Spinal cord (tissue), 10 donors: ENCODE measurements at places on chromosomes 2 and 18. TPM values are rescaled to one million over a fixed set of nuclear protein-coding genes. Genes with fewer than 3 reads are reported as not detected.

Gene LOXHD1
- 0.22 TPM for total RNA-seq

Gene HAAO
- 12.7 TPM for total RNA-seq

Gene AKAIN1
- total RNA-seq: 0.77 TPM

Gene LIPG
- 3.6 TPM for total RNA-seq

Gene TMEM178A
- total RNA-seq: 17.3 TPM

Gene NBEAL1
- total RNA-seq: 31.1 TPM

Gene FBXO41
- total RNA-seq: 8.1 TPM

Gene DSG2
- 34.2 TPM for total RNA-seq

Gene CCDC85A
- total RNA-seq: 12.1 TPM

Gene FRZB
- total RNA-seq: 68.5 TPM

Gene KIF1A
- total RNA-seq: 125 TPM

Gene PRKAG3
- total RNA-seq: 0.06 TPM

Gene IL36B
- total RNA-seq: not detected

Gene CDH20
- total RNA-seq: 24.9 TPM

Gene CD207
- total RNA-seq: 0.06 TPM

Gene TMEM37
- 0.69 TPM for total RNA-seq

Gene NT5C1B
- total RNA-seq: not detected

Gene CYTIP
- 5.9 TPM for total RNA-seq

Gene PTPRM
- 121 TPM for total RNA-seq

Gene KYNU
- 1.4 TPM for total RNA-seq

Gene REG1B
- not detected for total RNA-seq

Gene EFHD1
- 6.5 TPM for total RNA-seq

Gene TYMS
- total RNA-seq: 23.4 TPM

Gene LRRTM1
- 5.9 TPM for total RNA-seq

Gene POTEE
- 0.44 TPM for total RNA-seq

Gene UGT1A10
- not detected for total RNA-seq

Gene TLX2
- not detected for total RNA-seq

Gene KRTCAP3
- 0.72 TPM for total RNA-seq

Gene BIN1
- total RNA-seq: 107 TPM

Gene TFPI
- 99.0 TPM for total RNA-seq

Gene MTLN
- 57.6 TPM for total RNA-seq

Gene ZEB2
- total RNA-seq: 173 TPM

Gene CXCR1
- not detected for total RNA-seq

Gene SERPINB11
- total RNA-seq: not detected

Gene SIX2
- total RNA-seq: 5.5 TPM

Gene POTEC
- not detected for total RNA-seq

Gene ID2
- 140 TPM for total RNA-seq

Gene TIGD1
- 11.1 TPM for total RNA-seq

Gene MGAT4A
- total RNA-seq: 51.2 TPM

Gene ITPRIPL1
- total RNA-seq: 7.5 TPM

Gene ACMSD
- not detected for total RNA-seq

Gene SATB2
- 8.2 TPM for total RNA-seq

Gene PROKR1
- total RNA-seq: 5.8 TPM

Gene MEP1B
- 0.11 TPM for total RNA-seq
